DMS53 (cell line): ENCODE measurements at places on chromosomes 6 and 20.

DNA sequence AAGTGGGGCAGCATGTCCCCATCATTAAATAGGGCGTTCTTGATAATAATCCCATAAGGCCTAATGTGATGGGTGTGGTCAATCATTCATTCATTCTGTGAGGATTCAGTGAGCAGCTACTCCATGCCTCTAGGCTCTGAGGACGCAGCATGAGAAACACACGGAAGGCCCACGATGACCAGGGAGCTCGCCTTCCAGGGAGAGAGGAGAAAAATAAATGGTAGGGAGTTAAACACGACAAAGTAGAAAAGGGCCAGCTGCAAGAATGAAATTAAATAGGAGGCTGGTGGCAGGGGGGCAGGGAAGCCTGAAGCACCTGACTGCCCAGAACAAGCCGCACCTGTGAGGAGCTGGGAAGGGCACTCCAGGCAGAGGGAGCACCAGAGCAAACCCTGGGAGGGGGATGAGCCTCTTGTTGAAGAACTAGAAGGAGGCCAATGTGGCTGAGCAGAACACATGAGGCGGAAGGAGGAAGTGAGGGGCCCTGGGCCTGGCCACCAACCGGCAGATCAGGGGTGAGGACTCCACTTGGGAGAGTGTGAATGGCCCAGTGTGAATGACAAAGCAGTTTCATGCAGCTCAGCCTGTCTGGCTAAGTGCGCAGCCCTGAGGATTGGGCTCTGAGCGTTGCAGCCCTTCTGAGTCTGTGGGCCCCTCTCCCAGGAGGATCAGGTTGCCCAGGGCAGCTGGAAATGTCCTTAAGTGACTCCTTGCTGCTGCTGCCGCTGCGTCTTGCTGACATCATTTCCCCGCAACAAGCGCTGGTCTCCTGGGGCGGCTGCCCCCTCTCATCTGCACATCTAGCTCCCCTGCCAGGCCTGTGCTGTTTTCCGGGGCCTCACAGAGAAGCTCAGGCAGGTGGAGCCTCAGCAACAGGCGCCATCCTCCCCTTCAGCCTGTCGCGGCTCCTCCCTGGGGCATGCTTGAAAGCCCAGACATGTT lies 99.9 kb downstream of the CDH26 start:
- peak; percentile 93 for DNase-seq

GRCh38 chr20:15395457-15395856 lies 1058.0 kb upstream of the FLRT3 start:
- DNase-seq = no peak

DNA sequence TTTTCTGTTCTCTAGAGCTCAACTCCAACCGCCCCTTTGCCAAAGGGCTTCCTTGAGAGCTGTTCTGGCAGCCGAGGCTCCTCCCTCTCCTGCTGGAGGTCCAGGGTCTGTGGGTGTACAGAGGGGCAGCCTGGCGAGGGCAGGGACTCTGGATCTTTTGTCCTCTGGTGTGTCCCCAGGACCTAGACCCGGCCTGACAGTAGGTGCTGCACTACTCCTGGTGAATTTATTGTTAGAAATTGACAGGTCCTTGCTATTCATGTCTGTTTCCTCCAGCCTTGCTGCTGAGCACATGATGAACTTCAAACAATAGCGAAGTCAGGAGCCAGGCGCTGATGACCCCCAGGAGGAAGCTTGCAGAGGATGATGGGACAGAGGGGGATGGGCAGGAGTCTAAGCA lies 234.7 kb upstream of the SULF2 start:
- DNase-seq = no peak

- peak; percentile 15 for DNase-seq
These were observed 1.2 kb downstream of the ZFAND3 start for GRCh38 chr6:37820718-37821079.

DNA sequence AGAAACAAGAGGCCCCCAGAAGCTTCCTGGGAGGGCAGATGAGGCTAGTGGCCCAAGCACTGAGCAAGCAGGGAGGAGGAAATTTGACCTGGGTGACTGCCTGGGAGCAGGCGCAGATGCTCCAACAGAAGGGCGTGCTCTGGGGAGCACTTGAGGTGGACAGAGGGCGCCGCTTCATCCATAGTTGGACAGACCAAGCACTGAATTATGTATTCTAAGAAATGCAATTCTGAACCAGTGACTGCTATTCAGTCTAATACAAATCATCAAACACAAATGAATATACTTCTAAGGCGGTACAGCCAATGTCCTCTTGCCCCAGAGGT lies 28.7 kb upstream of the IRF4 start:
- DNase-seq = no peak

DNA sequence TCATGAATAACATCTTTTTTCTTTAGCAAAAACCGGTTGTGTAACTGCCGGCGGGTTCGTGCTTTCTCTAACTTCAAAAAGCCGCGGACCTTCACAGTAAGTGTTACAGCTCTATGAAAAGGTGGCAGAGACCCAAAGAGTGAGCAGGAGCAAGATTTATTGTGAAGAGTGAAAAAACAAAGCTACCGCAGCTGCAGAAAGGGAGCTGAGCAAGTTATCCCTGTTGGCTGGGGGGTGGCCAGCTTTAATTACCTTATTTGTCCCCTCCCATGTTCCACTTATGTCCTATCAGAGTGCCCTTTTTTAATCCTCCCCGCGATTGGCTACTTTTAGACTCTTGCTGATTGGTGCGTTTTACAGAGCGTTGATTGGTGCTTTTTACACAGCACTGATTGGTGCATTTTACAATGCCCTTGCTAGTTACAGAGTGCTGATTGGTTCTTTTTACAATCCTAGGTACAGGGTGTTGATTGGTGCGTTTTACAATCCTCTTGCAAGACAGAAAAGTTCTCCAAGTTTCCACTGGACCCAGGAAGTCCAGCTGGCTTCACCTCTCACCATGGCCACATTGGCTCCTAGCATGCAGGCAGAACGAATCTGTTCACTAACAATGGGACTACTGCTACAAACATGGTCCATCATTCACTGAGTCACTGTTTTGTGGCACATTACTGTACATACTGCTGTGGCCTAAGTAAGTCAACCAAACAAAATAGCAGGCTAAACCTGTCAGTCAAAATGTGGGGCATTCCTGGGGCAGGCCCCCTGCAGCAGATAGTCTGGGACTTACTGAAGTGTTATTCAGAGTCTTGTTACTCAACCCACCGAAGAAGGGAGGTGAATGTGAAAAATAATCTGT lies 52.8 kb downstream of the MYLIP start:
- DNase-seq = no peak

DNA sequence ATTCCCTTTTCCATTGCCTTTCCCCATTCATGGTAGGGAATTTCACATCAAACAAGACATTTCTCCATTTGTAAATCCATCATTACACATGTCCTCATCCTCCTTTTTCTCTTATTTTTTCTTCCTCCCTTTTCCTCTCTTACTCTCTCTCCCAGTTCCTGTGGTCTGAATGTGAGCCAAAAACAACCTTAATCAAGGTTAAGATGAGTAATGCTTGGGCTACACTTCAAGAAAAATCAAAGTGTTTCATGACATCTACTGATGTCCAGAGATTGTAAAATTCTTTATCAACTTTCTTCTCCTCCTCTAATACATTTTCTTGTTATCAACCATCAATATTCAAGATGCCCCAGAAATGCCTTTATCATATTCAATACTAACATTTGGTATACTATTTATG lies 208.0 kb upstream of the PRND start:
- no peak for DNase-seq
